ENCODE measurements at places on chromosomes 3 and 15. TPM values are rescaled to one million over a fixed set of nuclear protein-coding genes. Genes with fewer than 3 reads are reported as not detected.

DNA sequence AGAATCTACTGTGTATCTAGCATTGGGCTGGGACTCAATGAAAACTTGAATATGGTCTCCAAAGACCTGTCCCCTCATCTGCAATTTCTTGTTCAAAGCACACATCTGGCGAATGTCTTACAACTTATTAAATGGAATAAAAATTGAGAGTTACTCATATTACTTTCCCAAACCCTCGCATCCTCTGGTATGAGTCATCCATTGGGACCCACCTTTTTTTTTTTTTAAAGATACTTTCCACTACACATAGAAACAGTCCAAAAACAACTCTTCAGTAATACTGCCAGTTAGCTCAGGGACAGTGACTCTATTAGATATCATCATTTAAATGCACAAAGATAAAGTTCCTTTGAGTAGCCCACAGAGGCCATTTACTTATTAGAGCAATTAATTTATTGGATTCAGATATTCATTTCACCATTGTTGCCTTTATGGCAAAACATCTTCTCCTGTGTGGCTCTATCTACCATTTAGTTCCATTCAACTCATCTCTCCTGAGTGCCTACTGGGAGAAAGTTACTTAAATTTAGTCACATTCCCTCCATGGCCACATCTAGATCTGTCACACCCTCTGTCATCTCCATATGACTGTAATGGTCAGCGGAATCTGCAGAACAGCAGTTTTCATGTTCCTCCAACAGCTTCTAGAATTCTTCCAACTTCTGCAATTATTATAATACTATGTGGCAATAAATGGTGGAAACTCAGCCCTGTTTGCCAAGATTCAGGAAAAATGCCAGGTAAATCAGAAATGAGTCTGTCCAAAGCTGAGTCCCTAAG lies 77.9 kb upstream of the ARHGEF3 start:
- no peak for DNase-seq

GRCh38 chr3:150868282-150868681 lies 37.0 kb downstream of the MINDY4B start:
- DNase-seq: no peak

DNA sequence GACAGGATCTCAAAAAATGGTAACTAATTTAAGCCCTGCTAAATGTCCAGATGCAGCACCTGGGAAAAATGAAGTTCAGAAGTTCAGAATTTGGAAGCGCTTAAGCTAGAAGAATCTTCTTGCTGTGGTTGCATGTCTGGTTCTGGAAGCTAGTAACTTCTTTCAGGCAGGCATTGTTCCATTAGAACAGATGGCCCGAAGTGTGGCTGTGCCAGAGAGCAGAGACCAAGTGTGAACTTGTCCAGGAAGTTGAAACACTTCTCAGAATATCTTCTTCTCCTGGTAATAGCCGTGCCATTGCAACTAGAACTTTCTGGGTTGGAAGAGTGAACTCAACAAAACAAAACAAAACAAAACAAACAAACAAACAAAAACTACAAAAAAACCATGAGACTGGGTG lies 80.0 kb downstream of the MITF start:
- DNase-seq: peak; percentile 69

DNA sequence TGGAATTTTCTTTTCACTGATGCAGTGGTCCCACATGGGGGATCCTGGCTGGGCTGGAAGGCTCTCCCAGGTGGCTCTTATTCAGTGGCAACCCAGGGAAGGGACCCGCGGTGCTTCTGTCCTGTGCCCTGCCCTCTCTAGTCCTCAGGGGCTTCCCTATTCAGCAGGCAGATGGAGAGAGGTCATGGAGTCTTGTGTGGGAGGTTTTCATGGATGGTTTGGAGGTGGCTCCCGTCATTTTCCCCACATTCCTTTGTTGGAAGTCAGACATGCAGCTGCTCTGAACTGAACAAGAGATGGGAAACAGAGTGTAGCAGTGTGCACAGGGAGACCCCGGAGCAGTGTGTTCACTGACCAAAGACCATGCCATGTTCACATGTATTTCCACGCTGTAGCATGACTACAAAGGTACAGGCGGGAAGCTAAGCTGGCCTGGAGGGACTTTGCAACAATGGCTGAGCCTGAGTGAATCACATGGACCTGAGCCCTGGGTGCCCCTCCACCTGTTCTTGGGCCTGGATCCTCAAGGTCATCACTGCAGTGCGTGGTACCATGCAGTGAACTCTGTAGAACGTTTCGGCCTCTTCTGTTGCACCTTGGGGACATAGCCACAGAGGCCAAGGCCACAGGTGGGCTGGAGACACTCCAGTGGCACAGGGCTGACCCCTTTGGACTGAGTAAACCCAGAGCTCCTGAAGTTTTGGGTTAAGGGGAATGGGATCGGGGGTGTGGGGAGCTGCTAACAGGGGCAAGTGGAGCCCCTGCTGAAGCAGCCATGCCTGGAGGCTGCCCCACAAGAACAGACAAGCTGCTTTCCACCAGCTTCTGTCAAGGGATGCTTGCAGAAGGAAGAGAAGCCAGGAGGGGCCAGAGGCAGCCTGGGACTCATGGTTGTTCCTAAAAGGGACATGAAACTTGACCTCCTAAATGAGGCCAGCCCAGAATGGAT lies 123.0 kb downstream of the ASB7 start:
- DNase-seq: no peak

GRCh38 chr15:22959321-22960101 lies 20.7 kb downstream of the CYFIP1 start:
- peak; percentile 61 for DNase-seq

The GOLGA8O gene
- total RNA-seq: 1.4 TPM

DNA sequence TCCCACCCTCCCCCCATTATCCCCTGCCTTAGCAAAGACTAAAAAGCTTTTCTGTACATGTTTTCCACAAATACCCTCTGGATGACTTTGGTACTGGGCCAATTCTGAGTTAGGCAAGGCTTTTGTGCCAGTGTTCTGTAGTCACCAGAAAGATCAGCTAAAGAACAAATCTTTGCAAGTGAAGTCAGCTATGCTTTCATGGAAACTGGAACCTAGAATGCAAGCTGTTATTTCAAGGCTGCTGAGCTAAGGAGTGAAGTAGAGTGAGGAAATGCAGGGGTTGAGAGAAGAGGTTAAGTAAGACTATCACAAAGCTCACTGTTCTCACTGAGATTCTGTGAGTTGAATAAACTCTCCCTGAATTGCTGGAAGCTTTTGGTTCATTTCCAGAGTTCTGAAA lies 107.8 kb upstream of the CNTN3 start:
- no peak for DNase-seq

- DNase-seq: no peak
Observed at GRCh38 chr15:25676070-25676469, 187.1 kb downstream of the ATP10A start.

DNA sequence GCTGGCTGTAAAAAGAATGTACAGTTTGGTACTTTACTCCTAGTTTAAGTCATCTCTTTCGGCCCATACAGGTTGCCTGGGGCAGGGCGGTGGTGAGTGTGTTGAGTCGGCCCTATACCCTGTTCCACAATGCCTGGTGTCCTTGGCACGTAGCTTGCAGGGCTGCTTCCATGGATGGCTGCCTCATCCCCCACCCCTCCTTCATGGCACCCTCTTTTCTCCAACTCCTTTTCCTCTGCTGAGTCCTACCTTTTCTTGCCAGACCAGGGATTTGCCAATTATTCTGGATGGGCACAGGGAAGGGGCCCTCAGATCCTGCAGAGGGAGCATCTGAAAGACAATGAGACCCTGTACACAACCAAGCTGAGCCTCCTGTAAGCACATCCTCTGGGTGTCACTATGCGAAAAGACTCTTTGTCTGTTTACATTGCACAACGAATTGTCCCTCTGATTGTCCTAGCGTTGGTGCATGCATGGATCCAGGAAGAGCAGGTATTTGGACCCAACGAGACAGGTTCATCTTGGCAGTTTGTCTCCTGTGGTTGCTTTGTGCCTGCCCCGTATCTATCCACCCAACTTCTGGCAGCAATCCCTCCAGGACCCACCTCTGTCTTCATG lies 73.6 kb upstream of the CGNL1 start:
- DNase-seq: peak; percentile 24

- no peak for DNase-seq
Observed at GRCh38 chr3:72411843-72412242, 436.4 kb downstream of the SHQ1 start.

DNA sequence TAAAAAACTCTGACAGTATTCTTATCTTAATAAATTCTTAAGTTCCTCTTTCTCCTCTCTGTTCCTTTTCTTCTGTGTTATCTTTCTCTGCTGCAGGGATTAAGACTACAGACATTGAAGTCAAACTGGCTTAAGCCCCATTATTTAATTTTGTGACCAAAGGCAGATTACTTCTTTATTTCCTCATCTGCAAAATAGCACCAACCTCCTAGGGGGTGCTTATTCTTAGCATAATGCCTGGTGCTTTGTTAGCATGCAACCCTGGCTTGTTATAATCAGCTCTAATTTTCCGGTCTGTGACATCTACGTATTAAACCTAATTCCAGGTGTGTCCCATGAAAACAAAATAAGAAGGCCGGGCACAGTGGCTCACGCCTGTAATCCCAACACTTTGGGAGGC lies 23.8 kb downstream of the SEMA6D start:
- no peak for DNase-seq

The GOLGA8N gene
- 11.4 TPM for total RNA-seq

The IDH3A gene
- total RNA-seq: 74.9 TPM

GRCh38 chr3:70527026-70527425 lies 214.6 kb upstream of the MDFIC2 start:
- no peak for DNase-seq

DNA sequence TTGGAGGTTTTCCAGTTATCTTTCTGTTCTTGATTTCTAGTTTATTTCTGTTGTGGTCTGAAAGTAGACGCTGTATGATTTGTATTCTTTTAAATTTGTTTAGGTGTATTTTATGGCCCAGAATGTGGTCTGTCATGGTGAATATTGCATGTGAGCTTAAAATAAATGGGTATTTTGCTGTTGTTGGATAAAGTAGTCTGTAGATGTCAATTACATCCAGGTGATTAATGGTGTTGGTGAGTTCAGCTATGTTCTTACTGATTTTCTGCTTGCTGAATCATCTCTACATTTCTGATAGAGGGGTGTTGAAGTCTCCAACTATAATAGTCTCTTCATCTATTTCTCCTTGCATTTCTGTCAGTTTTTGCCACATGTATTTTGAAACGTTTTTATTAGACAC lies 383.3 kb upstream of the SGO1 start:
- no peak for DNase-seq

DNA sequence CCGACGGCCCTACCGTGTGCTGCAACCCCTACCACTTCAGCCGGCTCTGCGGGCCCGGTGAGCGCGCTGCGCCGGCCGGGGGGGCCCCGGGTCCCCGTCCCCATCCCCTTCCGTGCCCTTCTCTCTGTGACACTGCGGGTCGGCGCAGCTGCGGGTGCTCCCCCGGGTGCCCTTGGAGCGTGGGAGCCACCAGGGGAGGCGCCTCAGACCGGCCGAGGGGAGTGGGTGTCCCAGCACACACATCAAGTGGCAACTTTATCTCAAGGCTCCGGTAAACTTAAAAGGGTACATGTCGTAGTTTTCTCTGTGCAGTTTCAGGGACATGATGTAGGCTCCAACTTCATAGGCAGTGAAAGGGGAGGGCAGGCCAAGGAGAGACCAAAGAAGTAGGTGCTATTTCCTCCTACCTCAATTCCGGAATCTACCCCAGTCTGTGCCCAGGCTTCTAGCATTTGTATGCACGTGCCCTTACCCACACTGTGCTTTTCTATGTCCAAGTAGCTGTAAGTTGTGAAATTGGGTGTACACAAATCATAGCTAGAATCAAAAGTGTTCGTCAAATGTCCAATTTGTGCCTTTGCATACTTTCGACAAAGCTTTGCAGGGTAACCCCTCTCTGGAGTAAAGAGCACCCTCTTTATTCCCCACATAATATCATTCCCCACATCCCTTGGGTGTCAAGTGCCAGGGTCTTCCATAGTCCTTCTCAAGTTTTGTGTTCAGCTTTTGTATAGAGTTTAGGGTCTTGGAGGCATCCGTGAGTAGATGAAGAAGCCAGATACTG lies 2.2 kb downstream of the SMAD6 start:
- no peak for DNase-seq

The LYZL4 gene
- not detected for total RNA-seq

The PDIA3 gene
- total RNA-seq: 63.7 TPM

The REC114 gene
- not detected for total RNA-seq

All from sigmoid colon (tissue), 7 donors.